ENCODE measurements at places on chromosomes 5 and 9. TPM values are rescaled to one million over a fixed set of nuclear protein-coding genes. Genes with fewer than 3 reads are reported as not detected.
A peak's percentile ranks its signal among the peaks of the same experiment; 100 is the strongest.

Gene LTC4S
- polyA plus RNA-seq, result 20.1 TPM

DNA sequence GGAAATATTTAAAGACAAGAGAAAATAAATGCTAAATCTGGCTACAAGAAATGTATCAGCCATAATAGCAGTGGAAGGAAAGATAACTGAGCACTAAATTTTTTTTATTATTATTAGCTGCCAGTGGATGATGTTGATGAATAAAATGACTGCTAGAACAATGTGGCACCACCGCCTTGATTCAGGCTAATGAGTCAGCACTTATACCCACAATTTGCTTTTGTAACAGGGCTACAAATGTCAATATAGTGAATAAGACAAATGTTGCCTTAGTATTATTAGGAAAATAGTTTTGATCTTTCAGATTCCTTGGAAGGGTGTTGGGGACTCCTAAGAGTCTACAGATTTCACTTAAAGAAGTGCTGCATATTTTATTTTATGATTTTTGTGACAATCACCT, 555.2 kb upstream of the GRAMD2B start:
- no peak for DNase-seq

DNA sequence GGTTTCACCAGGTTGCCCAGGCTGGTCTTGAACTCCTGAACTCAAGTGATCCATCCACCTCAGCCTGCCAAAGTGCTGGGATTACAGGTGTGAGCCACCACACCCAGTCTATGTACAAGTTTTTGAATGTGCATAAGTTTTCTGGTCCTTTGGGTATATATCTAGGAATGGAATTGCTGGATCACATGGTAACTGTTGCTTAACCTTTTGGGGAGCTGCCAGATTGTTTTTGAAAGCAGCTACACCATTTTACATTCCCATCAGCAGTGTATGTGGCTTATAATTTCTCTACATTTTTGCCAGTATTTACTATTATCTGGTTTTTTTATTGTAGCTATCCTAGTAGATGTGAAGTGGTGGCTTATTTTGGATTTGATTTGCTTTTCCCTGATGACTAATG, 8.9 kb upstream of the LNPEP start:
- DNase-seq, result no peak

DNA sequence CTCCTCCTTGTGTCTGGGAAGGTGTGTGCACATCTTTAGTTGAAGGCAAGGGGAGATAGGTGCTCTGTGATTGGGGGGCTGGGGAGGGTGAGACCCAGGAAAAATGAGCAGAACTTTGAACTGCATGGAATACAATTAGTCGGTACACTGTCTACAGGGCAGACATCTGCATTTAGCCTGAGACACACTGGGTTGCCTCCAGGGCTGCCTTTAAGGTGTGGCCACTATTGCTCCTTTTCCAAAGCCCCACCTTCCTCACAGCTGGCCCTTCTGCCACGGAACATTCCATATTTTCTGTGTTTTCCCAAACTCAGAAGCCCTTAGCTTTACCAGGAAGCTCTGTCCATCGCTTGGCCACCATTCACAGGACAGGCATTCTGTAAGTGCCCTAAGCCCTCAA, 247.9 kb downstream of the HSPA4 start:
- DNase-seq, result no peak

DNA sequence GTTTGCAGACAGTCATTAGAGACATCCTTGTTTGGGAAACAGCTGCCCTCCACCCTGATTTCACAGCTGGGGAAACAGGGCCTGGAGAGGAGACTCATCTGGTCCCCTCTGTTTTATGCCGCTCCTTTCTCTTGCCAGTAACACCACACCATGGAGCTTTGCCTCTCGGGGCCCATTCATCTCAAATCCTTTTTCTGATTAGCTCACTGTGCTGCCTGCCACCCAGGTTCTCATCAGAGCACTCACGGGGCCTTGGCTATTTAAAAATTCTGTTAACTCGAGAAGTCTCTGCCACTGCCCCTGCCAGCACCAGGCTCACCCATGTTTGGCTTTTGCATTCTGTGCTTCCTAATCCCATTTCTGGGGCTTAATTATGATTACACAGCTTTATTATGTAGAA, 36.8 kb upstream of the C5orf58 start:
- DNase-seq, result no peak

Gene SHC3
- polyA plus RNA-seq, result 0.95 TPM

- no peak for DNase-seq
These were observed 587.8 kb downstream of the PSAT1 start for GRCh38 chr9:78884611-78885150.

DNA sequence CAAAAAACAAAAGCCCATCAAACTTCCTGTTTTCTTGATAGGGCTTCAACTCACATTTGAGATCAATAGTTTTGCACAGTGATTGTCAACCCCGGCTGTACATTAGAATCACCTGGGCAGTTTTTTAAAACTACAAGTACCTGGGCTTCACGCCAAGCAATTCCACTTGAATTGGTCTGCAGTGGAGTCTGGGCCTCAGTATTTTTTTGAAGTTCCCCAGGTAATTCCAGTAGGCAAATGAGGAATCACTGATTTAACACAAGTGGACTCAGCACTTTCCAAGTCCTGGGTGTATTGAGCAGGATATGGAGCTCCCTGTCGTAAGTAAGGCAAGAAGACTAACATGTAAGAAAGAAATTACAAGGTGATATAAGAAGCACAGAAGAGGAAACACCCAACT, 14.8 kb upstream of the SMIM15 start:
- DNase-seq, result no peak

Gene FOXD4
- 0.43 TPM for polyA plus RNA-seq

DNA sequence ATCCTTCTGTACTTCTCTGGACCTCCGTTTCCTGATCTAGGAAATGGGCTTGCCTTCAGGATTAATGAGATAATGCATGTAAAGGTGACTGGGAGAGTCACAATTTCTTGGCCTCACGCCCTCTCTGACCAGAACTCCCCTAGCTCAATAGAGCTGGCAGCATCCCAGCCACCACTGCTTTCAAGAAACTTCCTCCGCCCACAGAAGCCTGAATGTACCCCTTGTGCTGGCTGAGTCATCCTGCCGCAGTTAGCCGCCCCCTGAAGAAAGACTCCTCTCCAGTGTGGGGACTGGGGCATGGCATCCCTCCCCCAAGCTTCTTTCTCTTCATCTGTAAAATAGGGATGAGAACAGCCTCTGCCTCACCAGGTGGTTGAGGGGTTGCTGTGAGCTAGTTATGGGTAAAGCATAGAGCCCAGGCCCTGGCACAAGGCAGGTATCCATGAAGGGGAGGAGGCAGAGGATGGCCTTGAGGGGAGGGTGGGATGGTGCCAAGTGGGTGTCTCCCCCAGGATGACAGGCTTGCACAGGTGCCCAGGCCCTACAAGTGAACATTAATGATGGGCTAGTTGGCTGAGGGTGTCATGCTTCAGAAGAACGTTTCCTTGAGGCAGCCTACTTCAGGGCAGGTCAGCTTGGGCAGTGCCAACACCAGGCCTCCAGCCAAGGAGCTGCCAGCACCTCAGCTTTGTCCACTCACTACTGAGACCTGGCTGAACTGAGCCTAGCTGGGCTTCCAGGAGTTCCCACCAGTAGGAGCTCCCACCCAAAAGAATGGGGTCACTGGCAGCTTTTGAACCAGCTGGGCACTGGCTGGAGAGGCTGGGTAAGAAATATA, 3.4 kb downstream of the PDLIM4 start:
- no peak for DNase-seq

DNA sequence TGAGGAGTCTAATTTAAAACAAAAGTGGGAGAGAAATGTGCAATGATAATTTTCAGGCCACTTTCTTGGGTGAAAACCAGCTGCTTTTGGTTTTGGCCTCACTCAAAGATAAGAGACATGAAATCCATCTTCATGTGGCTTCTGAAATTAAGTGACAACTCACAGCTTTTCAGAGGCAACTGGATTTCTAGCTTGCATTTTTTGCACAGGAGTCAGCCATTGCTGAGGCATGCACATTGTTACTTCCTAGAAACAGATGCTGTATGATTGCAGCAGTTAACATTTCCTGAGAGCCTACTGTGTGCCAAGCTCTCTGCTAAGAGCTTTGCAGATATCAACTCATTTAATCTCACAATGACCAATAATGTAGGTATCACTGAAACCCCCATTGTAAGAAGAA, 562.6 kb downstream of the NR2F1-AS1 start:
- no peak for DNase-seq

DNA sequence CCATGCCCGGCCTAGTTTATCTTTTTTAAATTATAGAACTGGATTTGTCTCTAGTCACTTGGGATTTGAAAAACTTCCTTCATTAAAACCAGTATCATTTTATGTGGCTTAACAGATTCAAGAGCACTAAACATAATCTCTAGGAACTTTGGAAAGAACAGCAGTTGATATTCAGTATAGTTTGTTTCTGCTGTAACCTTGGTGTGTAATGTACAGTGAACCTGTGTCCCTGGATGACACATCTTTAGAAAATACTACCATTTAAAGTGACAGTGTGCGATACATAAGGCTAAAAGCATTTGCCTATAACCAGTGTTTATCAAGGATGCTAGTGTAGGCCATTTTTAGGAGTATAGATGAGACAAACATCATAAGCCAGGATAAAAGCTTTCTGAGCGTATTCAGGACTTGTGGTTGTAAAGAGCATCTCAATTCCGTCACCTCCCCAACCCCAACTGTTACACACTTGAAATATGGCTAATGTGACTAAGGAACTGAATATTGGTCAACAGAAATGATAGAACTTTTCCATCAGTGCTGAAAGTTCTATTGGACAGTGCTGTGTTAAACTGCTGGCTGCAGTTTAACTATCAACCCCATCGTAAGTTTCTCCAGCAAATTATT, 4.4 kb downstream of the SNX18 start:
- DNase-seq, result no peak

- DNase-seq, result no peak
These were observed 152.5 kb downstream of the INSYN2B start for GRCh38 chr5:169827769-169828168.

- no peak for DNase-seq
These were observed 3.6 kb downstream of the SMC5 start for GRCh38 chr9:70262366-70262765.

Gene TAF11L8
- not detected for polyA plus RNA-seq

Gene URM1
- 55.9 TPM for polyA plus RNA-seq

DNA sequence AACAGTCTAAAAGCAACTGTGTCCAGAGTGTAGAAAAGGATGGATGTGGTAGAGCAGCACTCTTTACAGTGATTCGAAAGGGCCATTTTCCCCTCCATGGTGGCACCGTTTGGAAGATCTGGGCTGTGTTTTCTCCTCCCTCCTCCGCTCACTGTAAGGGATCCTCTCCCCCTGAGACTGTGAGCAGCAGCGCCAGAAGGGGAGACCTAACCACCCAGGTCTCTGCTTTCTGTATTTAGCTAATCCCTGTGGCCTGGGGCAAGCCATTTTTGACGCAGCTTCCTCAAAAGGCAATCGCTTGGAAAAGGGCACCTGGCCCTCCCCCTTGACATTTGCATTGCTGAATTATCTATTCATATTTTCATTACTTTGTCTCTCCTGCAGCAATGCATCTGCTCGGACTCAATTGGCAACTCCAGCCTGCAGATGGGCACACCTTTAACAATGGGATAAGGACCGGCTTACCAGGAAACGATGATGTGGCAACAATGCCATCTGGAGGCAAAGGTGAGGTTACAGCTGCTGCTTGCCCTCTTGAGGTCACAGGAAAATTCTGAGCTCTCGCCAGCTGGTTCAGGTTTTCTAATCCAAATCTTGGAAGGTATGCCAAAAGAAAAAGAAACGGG, 244.3 kb upstream of the WWC1 start:
- peak; percentile 59 for DNase-seq

GRCh38 chr5:113295111-113295539, 139.7 kb downstream of the TSSK1B start:
- DNase-seq, result no peak

DNA sequence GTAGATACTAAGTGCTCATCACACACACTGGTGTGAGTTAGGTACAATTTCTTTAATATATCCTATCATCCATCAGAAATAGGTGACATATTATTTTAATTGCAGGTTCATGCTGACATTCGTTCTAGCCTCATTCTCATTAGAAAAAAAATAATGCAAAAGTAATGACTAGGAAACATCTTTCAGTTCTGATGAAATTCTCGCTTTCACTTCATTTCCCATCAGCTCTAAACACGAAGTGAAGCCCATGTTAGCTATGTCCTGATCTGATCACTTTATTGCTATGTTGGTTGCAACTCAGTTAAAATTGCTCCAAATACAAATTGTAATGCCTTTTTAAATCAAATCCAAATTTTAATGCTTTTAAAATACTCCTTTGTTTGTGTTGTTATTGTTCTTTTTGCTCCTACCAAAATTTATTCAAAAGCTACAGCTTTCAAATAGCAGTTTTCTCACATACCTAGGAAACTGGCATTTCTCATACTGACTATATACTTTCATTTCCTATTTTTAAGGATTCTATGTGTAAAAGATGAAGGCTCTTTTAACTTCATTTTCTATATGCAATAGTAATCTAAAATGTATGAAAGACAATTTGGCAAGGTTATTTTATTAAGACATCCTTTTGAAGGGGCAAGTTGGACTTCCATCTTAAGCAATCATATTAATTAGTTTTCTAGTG, 1237.8 kb upstream of the ACO1 start:
- no peak for DNase-seq

Gene PCDHGA1
- polyA plus RNA-seq, result 0.19 TPM

Data from kidney (tissue), 22 donors.